ENCODE measurements at places on chromosomes 7 and 10.

GRCh38 chr10:33441561-33441960 lies 107.1 kb upstream of the NRP1 start:
- no peak for DNase-seq
- H3K36me3 ChIP-seq: no peaks in the 10 kb centered on the region
- peaks cover 10% of the 10 kb centered on the region for H3K27me3 ChIP-seq
- H3K27ac ChIP-seq: no peak overlapping the region
- no peak overlapping the region for H3K4me3 ChIP-seq
- H3K4me1 ChIP-seq: no peaks in the 10 kb centered on the region

- no peaks in the 10 kb centered on the region for H3K4me1 ChIP-seq
- no peak for DNase-seq
Observed at GRCh38 chr10:25999295-25999981, 65.4 kb downstream of the MYO3A start.

DNA sequence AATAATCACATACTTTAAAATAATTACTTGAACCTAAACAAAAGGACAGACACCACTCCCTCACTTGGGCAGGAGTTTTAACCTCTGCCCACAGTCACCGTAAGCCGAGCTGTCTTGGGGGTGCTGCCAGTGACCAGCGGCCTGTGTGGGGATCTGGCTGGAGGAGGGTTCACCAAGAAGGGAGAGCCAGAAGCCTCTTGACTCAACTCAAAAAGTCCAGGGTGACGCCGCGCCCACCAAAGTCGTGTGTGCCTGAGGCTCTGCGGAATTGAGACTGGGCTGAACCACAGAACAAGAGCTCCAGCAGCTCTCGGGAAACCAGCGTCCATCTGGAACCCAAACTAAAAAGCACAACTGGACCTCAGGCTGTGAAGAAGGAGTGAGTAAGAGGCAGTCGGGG lies 35.8 kb downstream of the ZFAND2A start:
- no peaks in the 10 kb centered on the region for H3K27me3 ChIP-seq
- no peak for DNase-seq
- no peak overlapping the region for H3K4me3 ChIP-seq
- H3K4me1 ChIP-seq: no peaks in the 10 kb centered on the region
- H3K27ac ChIP-seq: no peak overlapping the region

DNA sequence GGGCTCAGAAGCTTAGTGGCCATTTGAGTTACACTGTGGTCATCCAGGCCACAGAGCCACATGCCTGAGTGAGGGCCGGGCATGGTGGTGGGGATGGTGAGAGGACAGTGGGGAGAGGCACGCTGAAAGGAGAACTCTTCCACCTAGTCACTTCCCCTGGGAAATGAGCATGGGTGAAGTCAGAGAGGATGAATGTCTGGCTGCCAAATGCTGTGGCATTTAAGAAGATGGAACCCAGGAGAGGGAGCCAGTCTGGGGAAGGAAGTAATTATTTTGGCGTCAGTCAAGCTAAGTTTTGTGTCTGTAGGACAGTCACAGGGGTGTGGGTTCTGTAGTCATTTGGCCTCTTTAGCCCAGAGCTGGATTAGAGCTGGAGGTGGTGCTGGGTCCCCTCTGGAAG lies 86.0 kb upstream of the PODXL start:
- H3K27ac ChIP-seq: no peak overlapping the region
- DNase-seq: no peak
- peaks cover 2% of the 10 kb centered on the region for H3K27me3 ChIP-seq
- no peaks in the 10 kb centered on the region for H3K4me1 ChIP-seq

GRCh38 chr7:27916372-27916771 lies 176.4 kb downstream of the TAX1BP1 start:
- H3K4me1 ChIP-seq: no peaks in the 10 kb centered on the region
- H3K27ac ChIP-seq: no peak overlapping the region
- no peaks in the 10 kb centered on the region for H3K27me3 ChIP-seq

DNA sequence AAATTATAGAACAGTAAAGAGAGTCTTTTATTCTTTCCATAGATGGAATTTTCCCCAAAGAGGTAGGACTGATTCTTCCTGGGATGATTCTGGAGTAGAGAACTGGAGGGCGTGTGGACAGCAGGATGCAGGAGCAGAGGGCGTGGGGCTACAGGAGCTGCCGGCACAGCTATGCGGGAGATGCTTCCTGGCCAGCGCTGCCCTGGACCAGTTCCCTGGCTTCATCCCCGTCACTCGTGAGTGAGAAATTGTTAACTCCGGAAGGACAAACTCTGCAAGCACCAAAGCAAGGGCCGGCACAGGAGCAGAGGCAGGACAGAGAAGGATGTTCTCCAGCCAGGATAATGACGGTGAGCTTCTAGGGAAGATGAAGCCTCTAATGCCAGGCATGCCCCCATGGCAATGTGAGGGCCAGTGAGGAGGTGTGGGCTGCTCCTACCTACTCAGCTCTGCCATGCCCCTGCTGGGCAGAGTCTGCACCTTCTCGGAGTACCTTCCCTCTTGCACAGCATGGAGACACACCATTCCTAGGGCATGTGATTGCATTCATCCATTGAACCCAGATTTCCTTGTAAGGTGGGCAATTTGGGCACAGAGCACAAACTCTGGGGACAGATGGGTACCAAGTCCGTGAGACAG lies 760.9 kb upstream of the IGFBP3 start:
- no peak for DNase-seq
- no peak overlapping the region for H3K27ac ChIP-seq
- H3K4me1 ChIP-seq: no peaks in the 10 kb centered on the region

- H3K27ac ChIP-seq: no peak overlapping the region
- no peak for DNase-seq
- peaks cover 3% of the 10 kb centered on the region for H3K4me1 ChIP-seq
- H3K36me3 ChIP-seq: peaks cover 3% of the 10 kb centered on the region
- no peaks in the 10 kb centered on the region for H3K27me3 ChIP-seq
Observed at GRCh38 chr10:14782691-14783363, 8.1 kb upstream of the FAM107B start.

- no peak overlapping the region for H3K4me3 ChIP-seq
- peaks cover 2% of the 10 kb centered on the region for H3K4me1 ChIP-seq
- H3K27ac ChIP-seq: no peak overlapping the region
Observed at GRCh38 chr7:155355176-155355575, 57.5 kb downstream of the INSIG1 start.

DNA sequence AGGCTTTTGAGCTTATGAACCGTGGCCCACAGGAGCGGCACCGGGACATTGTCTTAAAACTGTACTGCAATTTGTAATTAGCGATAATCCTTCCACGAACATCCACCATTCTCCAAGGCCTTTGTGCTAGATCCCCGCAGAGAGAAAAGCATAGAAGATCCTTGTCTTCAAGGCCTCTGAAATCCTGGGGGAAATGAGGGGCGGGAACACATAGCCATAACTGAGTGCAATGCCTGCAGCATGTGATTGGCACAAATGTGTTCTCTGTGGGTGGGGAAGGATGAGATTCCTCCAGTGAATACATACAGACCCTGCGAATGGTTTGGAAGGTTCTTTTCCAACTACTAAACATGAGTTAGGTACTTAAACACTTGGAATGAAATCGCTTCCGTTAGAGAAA lies 25.9 kb upstream of the PROSER2 start:
- H3K27me3 ChIP-seq: no peaks in the 10 kb centered on the region
- H3K36me3 ChIP-seq: no peaks in the 10 kb centered on the region
- no peak for DNase-seq
- H3K4me3 ChIP-seq: no peak overlapping the region

DNA sequence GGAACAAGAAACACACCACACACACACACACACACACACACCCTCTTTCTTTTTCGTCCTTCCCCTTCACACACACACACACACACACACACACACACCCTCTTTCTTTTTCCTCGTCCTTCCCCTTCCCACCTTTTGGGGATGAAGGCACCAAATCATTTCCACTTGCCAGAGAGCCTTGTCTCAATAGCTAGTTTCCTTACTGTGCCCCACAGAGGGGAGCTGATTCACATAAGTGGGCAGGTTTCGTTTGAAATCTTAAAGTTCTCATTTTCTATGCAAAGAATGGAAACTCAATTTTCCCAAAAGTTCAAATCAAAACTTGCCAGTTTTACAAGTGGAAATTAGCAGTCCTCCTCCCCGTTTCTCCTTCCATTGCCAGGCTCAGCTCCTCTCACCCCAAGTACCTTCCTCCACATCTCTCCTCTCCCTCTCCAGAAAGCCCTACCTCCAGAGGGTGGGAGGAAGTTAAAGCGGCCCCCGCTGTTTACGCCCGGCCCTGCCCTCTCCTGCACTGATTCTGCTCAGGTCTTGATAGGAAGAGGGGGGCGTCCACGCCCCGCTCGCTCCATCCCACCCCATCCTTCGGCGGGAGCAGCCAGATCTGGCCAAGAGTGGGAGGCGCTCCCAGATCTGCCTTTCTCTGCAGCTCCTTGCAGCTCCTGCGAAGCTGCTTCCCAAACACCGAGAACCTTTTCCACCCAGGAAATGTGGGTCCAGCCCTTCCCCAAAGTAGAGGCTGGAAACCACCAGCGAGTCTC lies 1.3 kb downstream of the CTTNBP2 start:
- no peaks in the 10 kb centered on the region for H3K36me3 ChIP-seq
- DNase-seq: no peak
- H3K27ac ChIP-seq: no peak overlapping the region
- H3K27me3 ChIP-seq: peaks cover 35% of the 10 kb centered on the region
- peaks cover 2% of the 10 kb centered on the region for H3K4me1 ChIP-seq

DNA sequence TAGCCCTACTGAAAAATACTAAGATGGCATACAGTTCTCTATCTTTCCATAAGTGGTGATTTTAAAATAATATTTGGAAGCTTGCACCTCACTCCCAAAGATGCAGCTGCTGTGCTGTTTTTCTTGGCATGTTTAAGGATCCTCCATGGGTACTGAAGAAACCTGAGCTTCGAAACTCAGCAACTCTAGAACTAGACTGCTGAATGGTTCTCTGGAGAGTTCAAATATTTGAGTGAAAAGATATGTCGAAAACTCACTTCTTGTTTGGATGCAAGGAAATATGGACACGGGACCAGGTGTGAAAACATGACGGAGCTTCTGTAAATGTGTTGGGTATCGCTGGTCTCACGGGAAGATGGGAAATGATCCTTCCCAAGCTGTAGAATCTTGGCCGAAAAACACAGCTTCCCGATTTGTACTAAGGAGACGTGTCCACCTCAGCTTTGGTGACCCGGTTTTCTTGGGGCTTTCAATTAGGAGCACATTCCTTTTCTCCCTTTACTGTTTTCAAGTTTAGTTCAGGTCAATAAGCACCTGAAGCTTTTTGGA lies 543.8 kb upstream of the NRP1 start:
- H3K36me3 ChIP-seq: no peaks in the 10 kb centered on the region
- H3K4me3 ChIP-seq: no peak overlapping the region
- no peaks in the 10 kb centered on the region for H3K4me1 ChIP-seq
- H3K27ac ChIP-seq: no peak overlapping the region

DNA sequence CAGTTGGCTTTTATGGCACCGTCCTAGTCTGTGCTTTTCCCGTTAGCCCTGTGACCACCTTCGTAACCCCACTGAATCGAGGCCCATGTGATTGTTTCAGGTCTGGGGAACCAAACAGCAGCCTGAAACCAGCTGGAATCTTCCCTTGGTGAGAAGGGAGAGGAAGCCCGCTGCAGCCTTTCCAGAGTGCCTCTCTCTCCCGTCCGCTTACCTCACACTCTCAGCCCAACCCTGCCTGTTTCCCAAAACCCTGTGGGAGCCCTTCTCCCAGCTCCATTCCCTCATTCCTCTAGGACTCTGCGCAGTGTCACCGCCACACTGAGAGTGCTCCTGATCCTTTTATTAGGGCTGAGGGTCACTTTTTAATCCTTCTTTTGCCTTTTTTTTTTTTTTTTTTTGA lies 139.6 kb downstream of the WDR37 start:
- peaks cover 8% of the 10 kb centered on the region for H3K4me1 ChIP-seq
- H3K4me3 ChIP-seq: no peak overlapping the region
- H3K36me3 ChIP-seq: no peaks in the 10 kb centered on the region
- peaks cover 9% of the 10 kb centered on the region for H3K27me3 ChIP-seq

- no peak overlapping the region for H3K4me3 ChIP-seq
- no peaks in the 10 kb centered on the region for H3K27me3 ChIP-seq
- no peak for DNase-seq
- H3K36me3 ChIP-seq: peaks cover 53% of the 10 kb centered on the region
- H3K27ac ChIP-seq: no peak overlapping the region
Observed at GRCh38 chr10:104309980-104310978, 28.0 kb downstream of the ITPRIP start.

- no peak overlapping the region for H3K4me3 ChIP-seq
- no peak overlapping the region for H3K27ac ChIP-seq
- H3K36me3 ChIP-seq: no peaks in the 10 kb centered on the region
Observed at GRCh38 chr10:51204701-51205100, 130.4 kb downstream of the PRKG1 start.

DNA sequence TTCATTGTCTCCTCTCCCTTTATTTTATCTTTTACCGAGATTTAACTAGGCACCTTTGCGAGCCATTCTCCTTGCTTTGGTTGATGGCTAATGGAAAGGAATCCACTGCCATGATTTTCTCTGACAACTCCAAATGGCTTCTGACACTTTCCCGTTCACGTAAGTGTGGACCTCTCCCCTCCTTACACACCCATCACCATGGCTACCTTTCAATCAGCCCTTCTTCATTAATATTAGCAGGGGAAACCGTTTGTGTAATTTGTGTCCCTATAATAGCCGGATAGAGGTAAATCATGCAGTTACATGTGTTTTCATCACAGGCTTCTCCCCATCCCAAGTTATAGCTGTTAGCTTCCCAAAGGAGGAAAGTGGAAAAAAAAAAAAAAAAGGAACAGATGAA lies 767.3 kb downstream of the MAGI2 start:
- no peak overlapping the region for H3K4me3 ChIP-seq
- H3K4me1 ChIP-seq: no peaks in the 10 kb centered on the region
- H3K27ac ChIP-seq: no peak overlapping the region
- no peaks in the 10 kb centered on the region for H3K27me3 ChIP-seq
- no peaks in the 10 kb centered on the region for H3K36me3 ChIP-seq

DNA sequence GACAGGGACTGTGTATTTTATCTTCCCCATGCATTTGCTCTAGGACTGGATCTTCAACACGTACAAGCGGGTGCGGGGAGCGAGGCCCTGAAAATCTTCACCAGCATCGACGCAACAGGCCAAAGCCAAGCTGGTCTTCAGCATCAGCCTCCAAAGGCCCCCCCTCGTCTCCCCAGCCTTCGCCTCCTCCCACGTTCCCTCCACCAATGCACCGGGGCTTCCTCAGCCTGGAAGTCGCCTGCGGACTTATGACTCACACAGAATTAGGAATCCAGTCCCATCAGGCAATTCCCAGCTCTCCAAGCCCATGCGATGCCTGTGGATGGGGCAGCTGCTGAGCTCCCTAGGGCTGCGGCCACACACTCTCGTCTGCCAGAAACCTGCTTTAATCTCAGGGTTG lies 36.3 kb upstream of the RNF32 start:
- peaks cover 45% of the 10 kb centered on the region for H3K27me3 ChIP-seq
- H3K36me3 ChIP-seq: no peaks in the 10 kb centered on the region
- H3K27ac ChIP-seq: no peak overlapping the region
- peaks cover 5% of the 10 kb centered on the region for H3K4me1 ChIP-seq

DNA sequence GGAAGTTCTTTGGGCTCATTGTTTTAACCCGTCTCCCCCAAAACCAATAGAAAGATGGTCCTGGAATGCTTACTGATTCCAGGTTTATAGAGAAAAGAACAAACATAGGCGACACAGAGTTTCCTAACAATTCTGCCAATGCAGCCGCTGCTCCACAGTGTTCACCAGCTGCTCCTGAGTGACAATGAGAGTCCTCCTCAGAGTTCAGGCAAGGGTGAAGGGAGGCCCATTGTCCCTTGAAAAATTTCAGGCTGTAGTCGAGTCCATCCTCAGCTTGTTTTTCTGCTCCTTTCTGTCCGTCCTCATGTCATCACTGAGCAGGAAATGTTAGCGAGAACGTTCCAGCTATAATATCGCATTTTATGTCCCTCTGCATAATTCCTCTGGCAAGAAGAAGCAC lies 537.6 kb downstream of the TCERG1L start:
- H3K4me3 ChIP-seq: no peak overlapping the region
- H3K4me1 ChIP-seq: no peaks in the 10 kb centered on the region
- H3K27me3 ChIP-seq: no peaks in the 10 kb centered on the region
- no peak for DNase-seq
- H3K36me3 ChIP-seq: no peaks in the 10 kb centered on the region
